GM12891 (cell line): ENCODE measurements at places on chromosomes 2 and 18.

DNA sequence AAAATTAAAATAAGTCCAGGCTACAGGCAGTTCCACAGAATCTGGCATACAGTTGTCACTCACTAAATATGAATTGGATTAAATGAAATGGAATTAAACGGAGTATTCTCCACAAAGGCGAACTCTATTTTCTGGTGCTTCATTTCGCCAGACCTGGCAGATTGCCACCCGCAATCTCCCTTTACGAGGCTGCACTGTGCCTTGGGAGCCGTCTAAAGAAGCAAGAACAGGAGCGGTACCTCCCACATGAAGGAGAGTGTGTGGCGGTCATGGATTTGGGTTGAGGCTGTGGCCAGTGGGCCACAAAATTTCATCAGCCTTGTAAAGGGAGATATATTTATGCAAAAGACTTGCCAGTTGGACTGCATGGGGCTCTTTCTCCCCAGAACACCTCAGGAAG, 151.0 kb downstream of the OSR1 start:
- DNase-seq: no peak

DNA sequence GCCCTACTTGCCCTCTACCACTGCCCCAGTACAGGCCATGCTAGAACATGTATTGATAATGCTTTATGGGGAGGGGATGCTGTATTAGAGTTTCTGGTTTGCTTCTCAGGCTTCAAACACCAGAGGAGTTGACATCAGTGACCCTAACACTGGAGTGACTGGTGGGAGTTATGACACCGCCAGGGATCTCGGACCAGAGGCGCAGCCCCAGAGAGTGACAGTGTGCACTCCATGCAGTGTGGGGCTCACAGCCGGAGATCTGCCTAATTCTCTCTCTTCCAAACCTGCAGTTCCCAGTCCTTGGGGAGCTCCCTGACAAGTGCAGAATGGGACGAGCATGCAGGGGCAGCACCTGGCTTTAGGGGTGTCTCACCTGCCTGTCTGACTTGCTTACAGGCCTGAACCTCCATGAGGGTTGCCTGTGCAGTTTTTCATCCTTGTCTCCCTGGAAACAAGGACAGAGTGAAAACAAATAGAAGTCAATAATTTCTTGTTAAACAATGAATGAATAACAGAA, 244.9 kb upstream of the MYT1L start:
- no peak for DNase-seq

GRCh38 chr2:122748552-122749011, 993.1 kb downstream of the TSN start:
- no peak for DNase-seq

GRCh38 chr2:147546109-147546508, 298.7 kb upstream of the ACVR2A start:
- no peak for DNase-seq

GRCh38 chr18:56823986-56824565, 172.9 kb downstream of the WDR7 start:
- DNase-seq: no peak

DNA sequence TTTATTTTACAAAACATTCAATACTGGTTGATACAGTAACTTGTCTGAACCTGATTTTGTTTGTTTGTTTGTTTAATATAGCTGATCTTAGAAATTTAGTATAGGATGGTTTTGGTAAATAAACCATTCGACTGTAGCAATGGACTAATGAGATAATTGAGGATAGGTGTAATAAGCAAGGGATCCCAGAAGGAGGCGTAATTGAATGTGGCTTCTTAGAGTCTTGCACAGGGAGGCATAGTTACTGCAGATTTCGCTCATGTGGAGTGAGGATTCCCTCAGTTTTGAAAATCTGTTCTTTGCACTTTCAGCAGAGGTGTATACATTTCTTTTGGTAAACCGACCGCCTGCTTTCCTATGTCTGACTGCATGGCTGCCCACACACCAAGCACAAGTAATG, 709.6 kb downstream of the SOCS6 start:
- no peak for DNase-seq

GRCh38 chr2:241040081-241040803, 41.8 kb downstream of the SNED1 start:
- no peak for DNase-seq

GRCh38 chr18:42929857-42930256, 185.6 kb downstream of the RIT2 start:
- no peak for DNase-seq

GRCh38 chr2:190867212-190867611, 13.4 kb upstream of the GLS start:
- DNase-seq: no peak

DNA sequence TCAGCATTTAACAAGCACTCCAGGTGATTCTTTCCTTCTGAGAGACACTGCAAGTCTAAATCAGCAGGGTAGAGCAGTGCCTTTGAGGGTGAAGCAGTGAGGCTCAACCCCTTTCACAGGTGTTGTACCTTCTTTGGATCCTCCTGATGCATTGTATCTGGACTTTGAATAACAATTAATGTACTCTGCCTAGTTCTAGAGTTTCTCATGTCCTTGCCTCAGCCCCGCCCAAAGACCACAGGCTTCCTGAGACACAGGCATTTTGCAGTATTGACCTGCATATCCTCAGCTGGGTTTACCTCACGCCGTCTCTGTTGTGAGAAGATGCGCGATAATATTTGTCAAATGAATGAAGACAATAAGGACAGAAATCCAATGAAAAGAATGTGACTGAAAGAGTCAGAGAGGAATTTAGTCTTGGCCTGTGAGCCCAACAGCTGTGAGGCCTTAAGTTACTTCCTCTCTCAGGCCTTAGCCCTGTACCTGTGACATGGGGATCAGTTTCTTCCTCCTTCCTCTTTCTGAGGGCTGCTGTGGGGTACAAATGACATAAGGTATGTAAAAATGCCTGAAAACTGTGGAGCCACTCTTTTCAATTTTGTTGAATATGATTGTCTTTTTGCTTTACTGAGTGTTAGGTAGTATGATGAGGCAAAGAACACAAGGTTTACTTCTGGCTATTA, 43.7 kb downstream of the WIPF1 start:
- DNase-seq: no peak

DNA sequence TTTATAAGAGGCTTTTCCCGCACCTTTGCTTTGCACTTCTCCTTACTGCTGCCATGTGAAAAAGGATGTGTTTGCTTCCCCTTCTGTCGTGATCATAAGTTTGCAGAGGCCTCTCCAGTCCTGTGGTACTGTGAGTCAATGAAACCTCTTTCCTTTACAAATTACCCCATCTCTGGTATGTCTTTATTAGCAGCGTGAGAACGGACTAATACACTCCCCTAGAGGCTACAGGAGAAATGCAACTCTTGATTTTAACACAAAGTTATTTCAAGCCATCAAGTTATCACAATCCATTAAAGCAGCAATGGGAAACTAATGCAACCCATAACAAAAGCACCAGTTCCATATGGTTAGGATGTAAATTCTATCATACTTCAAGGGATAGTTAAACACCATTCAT, 1378.8 kb upstream of the DDX18 start:
- DNase-seq: no peak

- DNase-seq: no peak
Observed at GRCh38 chr2:217790195-217790594, 212.6 kb downstream of the TNS1 start.

DNA sequence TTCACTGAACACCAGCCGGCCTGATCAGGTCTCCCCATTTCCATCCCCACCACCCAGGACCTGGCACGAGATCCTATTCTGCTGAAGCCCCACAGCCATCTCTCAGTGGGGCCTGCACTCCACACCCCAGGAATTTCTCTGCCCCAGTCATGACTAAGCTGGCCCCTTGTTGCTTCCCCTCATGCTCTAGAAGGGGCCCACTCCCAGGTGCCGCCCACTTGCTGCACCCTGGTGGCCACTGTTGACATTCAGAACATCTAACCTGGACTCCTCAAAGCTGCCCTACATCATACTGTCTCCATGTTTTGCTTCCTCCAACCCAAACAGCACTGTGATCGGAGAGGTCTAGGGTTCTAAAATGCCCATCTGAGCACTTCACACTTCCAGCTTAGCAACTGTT, 90.7 kb upstream of the KLHL29 start:
- no peak for DNase-seq

DNA sequence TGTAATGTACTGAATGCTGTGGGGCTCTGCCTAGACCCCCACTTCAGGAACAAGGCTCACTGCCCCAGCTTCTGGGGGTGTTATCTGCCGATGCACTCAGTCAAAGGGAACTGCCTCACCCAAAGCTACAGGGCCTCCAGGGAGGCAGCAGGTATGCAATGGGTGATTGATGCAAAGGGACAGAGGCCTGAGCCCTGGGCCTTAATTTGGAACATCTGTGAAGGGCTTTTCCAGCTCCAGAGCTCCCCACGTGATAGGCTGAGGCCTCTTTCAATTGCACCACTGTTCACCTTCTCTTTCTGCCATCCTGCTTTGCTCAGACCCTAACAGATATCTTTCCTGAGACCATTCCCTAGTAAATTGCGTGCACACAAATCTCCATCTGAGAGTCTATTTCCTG, 131.0 kb downstream of the ATL2 start:
- no peak for DNase-seq

- no peak for DNase-seq
Observed at GRCh38 chr2:133652398-133652797, 84.1 kb upstream of the NCKAP5 start.

DNA sequence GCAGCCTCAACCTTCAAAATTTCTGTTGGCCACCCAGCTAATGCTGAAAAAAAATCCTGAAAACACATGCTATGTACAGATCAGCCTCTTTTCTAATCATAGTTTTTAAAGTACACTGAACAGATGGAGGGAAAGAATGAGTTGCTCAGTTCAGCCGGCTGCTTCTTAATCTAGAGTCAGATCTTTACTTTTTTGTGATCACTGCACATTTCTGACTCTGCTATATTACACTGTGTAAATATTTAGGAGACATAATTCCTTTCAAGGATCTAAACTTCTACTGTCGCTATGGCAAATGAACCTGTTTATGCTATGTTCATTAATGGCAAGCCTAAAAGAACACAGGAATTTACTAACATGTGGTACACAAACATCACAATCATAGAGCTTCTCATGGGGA, 114.2 kb downstream of the SRBD1 start:
- no peak for DNase-seq

GRCh38 chr2:236527159-236527630, 42.4 kb upstream of the ACKR3 start:
- DNase-seq: no peak

DNA sequence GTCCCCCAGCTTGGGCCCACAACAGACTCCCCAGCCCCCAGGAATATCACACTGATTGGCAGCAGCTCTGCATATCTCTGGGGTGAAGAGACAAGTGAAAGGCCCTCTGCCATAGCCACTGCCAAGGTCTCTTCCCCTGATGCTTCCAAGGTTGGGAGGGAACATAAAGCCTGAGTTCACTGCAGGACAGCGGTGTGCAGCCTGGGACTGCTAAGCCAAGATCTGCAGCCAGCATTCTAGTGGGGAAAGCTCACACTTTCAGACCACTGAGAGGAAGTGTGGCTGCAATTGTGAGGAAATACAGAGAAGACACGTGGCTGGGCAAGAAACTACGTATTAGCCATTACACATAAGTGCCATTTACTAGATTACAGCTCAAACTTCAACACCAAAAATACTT, 100.7 kb downstream of the MAIP1 start:
- DNase-seq: no peak

DNA sequence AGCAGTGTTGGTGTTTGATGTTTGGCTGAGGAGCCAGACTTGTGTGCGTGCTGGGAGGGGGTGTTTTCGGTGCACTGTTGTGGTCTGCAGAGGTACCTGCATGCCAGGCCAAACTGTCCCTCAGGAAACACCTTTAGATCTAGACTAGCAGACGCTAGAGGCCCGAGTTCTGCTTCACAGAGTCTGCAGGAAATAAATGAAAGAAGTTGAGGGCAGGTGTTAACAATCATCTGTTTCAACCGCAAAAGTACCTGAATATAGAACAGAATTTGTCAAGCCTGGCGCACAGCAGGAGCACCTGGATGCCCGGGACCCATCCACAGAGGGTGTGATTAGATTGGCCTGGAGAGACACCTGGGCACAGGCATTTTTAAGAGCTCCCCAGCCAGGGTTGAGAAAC, 40.5 kb upstream of the REL start:
- no peak for DNase-seq

GRCh38 chr18:70373042-70373519, 84.2 kb downstream of the SOCS6 start:
- DNase-seq: no peak

- DNase-seq: no peak
Observed at GRCh38 chr18:59893971-59894370, 5.8 kb upstream of the PMAIP1 start.

GRCh38 chr2:197784956-197785941, at the start of gene BOLL:
TSS of gene BOLL (minus strand) at chr2:197785319. CDS start at chr2:197781850, 3,469 bp downstream.
- DNase-seq: no peak

DNA sequence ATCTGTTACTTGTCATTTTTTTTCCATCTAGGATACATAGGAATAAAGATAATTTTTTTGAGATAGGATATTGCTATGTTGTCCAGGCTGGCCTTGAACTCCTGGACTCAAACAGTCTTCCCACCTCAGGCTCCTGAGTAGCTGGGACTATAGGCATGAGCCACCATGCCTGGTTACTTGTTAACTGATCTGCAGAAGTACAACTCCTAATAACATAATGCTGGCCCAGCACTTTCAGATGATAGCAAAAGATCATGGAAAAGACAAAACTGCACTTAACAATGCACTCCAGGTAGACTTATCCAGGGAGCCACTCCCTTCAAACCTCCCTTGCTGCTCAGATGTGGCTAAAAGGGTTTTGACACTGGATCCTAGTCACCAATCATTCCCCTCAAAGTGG, 11.4 kb upstream of the CTDP1 start:
- DNase-seq: no peak

GRCh38 chr2:239836021-239836765, 188.9 kb downstream of the NDUFA10 start:
- no peak for DNase-seq

- DNase-seq: no peak
Observed at GRCh38 chr2:229582151-229582550, 132.2 kb downstream of the DNER start.

- no peak for DNase-seq
Observed at GRCh38 chr2:154336201-154336600, 362.3 kb upstream of the KCNJ3 start.

DNA sequence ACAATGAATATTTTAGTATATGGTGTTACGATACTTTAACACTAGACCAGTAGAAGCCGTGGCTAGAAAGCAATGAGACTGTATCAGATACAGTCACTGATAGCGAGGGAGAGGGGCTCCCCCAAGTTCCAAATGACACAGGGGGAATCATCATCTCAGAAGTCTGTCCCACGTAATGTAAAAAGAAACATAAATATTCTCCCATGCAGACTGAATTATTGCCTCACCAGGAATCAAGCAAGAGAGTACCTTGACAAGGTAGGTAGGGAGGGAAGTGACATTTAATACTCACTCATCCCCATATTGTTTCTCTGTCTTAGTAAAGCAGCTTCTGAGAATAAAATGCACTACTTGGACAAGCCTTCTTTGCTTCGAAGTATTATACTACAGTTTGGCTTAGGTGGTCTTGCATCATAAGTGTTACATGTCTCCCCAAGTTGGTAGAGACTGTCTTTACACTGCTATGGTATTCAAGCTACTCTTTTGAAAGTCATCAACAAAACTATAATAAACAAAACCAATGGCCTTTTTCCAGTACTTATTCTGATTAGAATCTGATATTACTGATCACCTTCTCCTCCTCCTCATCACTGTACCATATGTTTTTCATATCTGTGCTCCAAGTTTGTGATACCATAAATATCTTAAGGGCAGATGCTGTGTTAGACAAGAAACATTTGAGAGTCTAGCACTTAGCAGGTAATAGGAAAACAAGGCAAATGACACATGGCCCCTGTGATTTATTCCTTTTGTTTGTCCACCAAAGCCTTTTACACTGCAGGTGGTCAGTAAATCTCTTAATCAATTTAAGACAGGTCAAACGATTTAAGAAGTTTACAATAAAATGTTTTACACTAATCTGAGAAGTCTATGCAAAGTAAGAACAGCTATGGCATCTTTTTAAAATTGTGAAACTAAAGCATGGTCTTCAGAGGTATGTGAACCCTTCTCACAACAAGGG, 2.7 kb downstream of the LAPTM4A start:
- DNase-seq: no peak
